ENCODE measurements at places on chromosomes 4 and X. TPM values are rescaled to one million over a fixed set of nuclear protein-coding genes. Genes with fewer than 3 reads are reported as not detected.

The IL3RA gene
- 0.09 TPM for total RNA-seq

The MXRA5 gene
- 4.7 TPM for total RNA-seq

The CLDN2 gene
- not detected for total RNA-seq

The GPR143 gene
- not detected for total RNA-seq

The PRR27 gene
- total RNA-seq, result not detected

The AR gene
- total RNA-seq, result 6.3 TPM

The SPANXB1 gene
- not detected for total RNA-seq

The HELT gene
- not detected for total RNA-seq

The PLP1 gene
- not detected for total RNA-seq

The PRDX4 gene
- 299 TPM for total RNA-seq

The LRRC66 gene
- total RNA-seq, result 0.81 TPM

The HSFX3 gene
- total RNA-seq, result not detected

The PAGE2 gene
- total RNA-seq, result not detected

The PCSK1N gene
- total RNA-seq, result not detected

The UGT2B7 gene
- not detected for total RNA-seq

The TMPRSS11D gene
- 0.09 TPM for total RNA-seq

The ACSL4 gene
- total RNA-seq, result 260 TPM

The CTAG2 gene
- not detected for total RNA-seq

The PPARGC1A gene
- 0.81 TPM for total RNA-seq

The GAB1 gene
- 49.3 TPM for total RNA-seq

The MAGEA12 gene
- total RNA-seq, result not detected

The LNX1 gene
- total RNA-seq, result 1.6 TPM
